Fibroblast of the aortic adventitia (primary cell): ENCODE measurements at places on chromosomes 6 and 20.
A peak's percentile ranks its signal among the peaks of the same experiment; 100 is the strongest.

DNA sequence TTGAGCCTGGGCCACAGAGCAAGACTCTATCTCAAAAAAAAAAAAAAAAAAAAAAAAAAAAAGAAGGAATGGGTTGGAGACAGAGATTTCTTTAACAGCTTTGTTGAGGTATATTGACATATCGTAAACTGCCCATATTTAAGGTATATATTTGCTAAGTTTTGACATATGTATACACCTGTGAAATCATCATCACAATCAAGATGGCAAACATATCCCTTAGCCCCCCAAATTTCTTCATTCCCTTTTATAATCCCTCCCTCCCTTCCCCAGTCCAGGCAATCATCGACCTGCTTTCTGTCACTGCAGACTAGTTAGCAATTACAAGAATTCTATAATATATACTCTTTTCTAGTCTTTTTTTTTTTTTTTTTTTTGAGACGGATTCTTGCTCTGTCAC is 29.0 kb downstream of the SERPINB1 start:
- DNase-seq = no peak

- no peak for DNase-seq
Measured at GRCh38 chr6:101102702-101103101, 221.6 kb upstream of the ASCC3 start.

DNA sequence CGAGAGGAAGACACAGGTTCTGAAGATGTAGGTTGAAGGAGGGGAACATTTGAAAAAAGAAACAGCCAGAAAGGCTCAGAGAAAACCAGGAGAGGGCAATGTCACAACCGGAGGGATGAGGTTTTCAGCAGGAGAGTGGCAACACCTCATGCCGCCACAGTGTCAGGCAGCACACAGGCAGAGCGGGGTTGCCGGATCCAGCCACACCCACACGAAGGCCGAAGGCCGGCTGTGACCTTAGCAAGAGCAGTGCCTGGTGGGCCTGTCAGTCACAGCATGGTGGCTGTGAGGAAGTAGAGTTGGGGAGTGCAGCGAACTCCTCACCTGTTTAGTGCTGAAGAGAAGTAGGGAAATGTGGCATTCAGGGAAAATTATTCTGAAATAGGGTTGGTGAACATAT is 14.0 kb downstream of the HDDC2 start:
- DNase-seq = no peak

- no peak for DNase-seq
Measured at GRCh38 chr6:156953127-156953478, 175.9 kb downstream of the ARID1B start.

DNA sequence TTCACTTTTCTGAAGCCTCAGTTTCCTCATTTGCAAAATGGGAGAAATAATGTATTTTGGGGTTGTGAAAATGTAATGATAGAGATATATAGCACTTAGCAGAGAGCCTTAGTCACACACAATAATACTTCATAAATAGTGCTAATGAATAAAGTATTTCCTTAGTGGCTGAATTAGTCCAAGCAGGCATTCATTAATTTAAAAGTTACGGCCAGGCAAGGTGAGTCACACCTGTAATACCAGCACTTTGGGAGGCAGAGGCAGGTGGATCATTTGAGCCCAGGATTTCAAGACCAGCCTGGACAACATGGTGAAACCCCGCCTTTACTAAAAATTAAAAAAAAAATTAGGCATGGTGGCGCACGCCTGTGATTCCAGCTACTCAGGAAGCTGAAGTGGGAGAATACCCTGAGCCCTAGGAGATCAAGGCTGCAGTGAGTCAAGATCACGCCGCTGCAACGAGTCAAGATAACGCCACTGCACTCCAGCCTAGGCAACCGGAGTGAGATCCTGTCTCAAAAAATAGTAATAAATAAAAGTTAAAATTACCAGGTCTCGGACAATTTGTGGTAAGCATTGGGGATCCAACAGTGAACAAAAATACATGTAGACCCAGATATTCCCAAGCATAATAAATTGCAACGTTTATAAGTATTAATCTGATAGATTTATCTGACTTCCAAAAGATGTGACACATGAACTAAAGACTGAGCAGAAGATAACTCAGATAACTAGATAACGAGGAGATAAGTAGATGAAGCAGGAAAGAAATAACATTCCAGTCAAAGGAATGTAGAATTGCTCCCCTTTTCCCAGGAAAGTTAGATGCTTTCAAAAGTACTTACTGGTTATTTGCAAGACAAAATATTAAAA is 2.1 kb upstream of the IBTK start:
- no peak for DNase-seq

GRCh38 chr20:19012676-19013075 is 199.1 kb downstream of the SCP2D1 start:
- DNase-seq = no peak

DNA sequence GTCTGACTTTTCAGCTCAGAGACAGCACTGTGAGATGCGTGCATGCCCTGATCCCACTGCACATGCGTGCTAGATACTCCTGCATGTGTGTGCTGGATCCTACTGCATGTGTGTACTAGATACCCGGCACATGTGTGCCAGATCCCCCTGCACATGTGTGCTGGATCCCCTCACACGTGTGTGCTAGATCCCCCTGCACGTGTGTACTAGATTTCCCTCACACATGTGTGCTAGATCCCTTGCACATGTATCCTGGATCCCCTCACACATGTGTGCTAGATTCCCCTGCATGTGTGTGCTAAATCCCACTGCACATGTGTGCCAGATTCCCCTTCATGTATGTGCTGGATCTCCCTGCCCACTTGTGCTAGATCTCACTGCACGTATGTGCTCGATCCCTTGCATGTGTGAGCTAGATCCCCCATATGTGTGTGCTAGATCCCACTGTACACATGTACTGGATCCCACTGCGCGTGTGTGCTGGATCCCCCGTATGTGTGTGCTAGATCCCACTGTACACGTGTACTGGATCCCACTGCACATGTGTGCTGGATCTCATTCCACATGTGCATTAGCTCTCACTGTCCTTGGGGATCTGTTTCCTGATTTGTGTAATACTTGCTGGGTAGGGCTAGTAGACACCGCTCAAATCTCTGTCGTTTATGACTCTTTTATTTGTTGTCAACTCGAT is 214.6 kb downstream of the SMOC2 start:
- DNase-seq = no peak

- no peak for DNase-seq
Measured at GRCh38 chr20:57071954-57072583, 194.4 kb downstream of the BMP7 start.

- DNase-seq = peak; percentile 14
Measured at GRCh38 chr6:81561731-81562130, 190.8 kb downstream of the TENT5A start.

DNA sequence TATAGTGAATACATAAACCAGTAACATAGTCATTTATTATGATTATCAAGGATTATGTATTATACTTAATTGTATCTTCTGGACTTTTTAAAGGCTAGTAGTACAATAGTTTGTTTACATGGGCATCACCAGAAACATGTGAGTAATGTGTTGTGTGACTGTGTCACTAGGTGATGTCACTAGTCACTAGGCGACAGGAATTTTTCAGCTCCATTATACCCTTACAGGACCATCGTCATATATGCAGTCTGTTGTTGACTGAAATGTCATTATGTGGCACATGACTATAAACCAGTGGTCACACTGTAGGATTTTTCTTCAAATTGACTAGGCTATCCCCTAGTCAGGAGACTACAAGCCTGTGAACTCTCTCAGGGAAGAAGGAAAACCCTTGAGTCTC is 86.5 kb upstream of the CENPW start:
- no peak for DNase-seq

DNA sequence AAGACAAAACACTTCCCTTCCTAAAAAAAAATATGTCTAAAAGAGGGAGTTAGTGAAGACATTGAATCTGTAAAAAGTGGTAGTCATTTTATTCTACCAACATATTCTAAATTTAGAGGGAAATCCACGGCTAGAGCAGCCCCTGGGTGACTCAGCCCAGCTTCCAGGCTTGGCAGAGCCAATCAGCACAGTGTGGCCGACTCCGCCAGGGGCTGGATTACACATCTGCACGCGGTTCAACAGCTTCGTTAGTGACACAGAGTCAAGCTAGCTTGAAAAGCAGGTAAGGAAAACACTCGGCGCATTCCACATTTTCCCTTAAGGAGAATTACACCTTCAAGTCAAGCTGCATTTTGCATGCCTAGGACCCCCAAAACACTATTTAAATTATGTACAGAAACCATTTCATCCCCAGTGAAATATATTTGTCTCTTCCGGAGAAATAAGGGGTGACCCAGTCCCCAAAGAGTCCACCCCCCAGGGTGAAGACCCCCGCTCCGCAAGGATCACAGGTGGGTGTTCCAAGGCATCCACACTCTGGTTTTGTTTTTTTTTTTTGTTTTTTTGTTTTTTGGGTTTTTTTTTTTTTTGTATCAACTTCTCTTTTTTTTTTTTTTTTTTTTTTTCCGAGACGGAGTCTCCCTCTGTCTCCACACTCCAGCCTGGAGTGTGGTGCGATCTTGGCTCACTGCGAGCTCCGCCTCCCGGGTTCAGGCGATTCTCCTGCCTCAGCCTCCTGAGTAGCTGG is 58.4 kb upstream of the ARID1B start:
- peak; percentile 45 for DNase-seq

GRCh38 chr6:27518881-27519795 is 46.2 kb upstream of the ZNF184 start:
- peak; percentile 95 for DNase-seq

DNA sequence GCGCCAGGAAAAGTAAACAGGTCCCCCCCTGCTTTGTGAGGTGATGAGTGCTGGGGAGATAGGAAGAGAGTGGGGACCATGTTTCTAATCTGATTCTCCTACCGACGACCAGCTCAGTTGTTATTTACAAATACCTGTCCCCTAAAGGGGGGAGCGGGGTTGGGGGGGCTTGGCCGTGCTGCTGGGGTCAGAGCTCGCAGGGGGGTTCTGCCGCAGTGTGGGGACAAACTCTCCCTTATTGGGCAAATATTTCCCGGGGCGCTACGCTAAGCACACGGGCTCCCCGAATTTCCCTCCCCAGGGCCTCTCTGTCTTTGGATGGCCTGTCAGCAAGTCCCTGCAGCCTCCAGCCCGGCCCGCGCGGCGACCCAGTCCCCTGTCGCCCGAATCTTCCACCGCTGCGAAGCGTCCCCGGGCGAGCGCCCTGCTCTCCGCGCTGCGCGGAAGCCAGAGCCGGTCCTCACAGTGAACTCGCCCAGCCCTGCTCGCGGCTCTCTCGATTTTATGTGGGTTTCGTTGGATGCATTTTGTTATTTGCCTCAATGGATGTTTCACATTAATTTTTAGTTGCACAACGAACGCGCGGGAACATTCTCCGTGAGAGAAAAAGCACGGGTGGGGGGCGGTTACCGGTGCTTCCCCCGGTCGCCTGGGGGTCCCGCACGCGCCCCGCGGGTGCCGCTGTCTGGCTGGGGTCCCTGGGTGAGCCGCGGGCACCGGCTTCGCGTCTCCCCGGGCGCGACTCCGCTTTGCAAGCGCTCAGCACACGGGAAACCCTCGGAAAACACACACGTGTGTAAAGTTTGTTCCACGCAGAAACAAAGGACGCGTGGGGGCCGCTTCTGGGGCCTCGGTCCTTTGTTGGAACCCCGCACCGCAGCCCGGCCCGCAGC is 1.5 kb upstream of the STX16 start:
- no peak for DNase-seq

DNA sequence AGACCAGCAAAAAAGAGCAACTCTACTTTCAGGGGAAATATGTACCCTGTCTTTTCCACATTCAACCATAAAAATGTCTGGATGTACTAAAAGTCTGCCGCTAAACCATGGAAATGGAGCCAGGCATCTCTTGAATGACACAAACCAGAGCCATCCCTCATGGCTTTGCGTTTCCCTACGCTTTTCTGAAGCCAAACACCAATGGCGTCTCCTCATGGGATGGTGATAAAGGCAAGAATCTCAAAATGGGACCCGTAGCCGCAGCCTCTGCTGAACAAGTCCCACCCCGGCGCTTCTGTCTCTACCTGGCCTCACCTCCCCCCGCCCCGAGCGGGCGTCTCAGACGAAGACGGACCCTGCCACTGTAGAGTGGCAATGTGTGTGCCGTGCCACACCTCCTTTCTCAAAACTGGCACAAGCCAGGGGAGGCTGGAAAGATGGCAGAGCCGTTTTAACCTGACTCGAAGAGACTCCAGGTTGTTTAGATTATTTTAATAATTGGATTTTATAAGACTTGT is 80.3 kb upstream of the AFDN start:
- no peak for DNase-seq
